Esophagus muscularis mucosa (tissue), 4 donors: ENCODE measurements at places on chromosomes 4 and X. TPM values are rescaled to one million over a fixed set of nuclear protein-coding genes. Genes with fewer than 3 reads are reported as not detected.

DNA sequence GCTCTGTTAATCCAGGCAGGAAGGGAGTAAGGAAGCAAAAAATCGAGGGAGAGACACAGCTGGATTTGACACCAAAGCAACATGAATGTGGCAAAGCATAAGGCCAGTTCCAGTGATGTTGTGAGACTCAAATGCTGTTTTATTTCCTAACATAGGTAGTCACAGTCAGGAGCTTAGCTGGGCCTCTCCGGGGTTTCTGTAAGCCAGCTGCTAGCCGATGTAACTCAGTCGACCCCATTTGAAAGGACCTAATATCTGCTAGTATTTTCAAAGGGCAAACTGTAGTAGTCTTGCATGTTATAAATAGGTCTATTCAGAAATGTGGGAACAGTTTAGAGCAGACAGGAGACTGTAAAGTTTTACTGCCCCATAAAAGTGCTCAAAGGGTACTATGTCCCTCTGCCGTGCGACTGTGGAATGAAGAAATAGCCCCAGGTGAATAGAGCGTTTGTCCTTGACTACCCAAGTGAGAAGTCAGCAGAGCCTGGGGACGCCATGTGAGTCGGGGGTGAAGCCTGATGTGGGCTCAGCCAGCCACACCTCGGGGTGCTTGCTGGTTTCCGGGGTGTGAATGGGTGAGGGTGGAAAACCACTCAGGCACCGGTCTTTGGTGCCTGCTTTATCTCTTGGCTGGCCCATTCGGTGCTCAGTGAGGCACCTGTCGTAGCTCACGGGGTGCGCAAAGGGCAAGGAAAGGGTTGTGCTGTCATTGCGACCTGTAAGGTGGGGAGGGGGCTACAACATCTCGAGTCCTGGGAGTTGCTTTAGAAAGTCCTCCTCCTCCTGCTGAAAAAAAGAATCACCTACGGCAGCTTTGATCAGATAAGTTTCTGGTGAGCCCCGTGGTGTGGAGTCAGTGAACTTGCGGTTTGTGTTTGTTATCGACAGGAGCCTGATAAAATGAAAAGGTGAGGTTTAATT is 745 bp downstream of the TRIM2 start:
- no peaks in the 10 kb centered on the region for H3K36me3 ChIP-seq
- H3K4me3 ChIP-seq = peak overlapping the region; percentile 26
- no peaks in the 10 kb centered on the region for H3K27me3 ChIP-seq
- peaks cover 5% of the 10 kb centered on the region for H3K4me1 ChIP-seq

DNA sequence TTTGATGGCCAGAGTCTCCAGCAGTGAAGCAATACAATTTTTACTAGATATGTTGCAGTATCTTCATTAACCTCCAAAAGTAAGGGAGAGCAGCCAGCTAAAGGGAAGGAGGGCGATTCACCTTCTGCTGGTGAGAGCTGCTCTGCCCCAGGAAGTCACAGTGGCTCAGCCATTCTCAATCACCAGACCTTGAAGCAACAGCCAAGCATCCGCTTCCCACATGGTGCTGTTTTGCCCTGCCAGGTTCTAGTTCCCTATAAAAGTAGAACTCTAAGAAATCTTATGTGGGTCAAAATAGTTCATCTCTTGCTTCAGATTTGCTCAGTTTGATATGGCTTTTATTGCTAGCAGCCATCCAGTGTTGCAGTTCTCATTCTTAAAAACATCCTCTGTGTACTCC is 166.8 kb downstream of the STIM2 start:
- no peak overlapping the region for H3K4me3 ChIP-seq
- H3K4me1 ChIP-seq = no peaks in the 10 kb centered on the region
- DNase-seq = no peak
- no peak overlapping the region for H3K27ac ChIP-seq

DNA sequence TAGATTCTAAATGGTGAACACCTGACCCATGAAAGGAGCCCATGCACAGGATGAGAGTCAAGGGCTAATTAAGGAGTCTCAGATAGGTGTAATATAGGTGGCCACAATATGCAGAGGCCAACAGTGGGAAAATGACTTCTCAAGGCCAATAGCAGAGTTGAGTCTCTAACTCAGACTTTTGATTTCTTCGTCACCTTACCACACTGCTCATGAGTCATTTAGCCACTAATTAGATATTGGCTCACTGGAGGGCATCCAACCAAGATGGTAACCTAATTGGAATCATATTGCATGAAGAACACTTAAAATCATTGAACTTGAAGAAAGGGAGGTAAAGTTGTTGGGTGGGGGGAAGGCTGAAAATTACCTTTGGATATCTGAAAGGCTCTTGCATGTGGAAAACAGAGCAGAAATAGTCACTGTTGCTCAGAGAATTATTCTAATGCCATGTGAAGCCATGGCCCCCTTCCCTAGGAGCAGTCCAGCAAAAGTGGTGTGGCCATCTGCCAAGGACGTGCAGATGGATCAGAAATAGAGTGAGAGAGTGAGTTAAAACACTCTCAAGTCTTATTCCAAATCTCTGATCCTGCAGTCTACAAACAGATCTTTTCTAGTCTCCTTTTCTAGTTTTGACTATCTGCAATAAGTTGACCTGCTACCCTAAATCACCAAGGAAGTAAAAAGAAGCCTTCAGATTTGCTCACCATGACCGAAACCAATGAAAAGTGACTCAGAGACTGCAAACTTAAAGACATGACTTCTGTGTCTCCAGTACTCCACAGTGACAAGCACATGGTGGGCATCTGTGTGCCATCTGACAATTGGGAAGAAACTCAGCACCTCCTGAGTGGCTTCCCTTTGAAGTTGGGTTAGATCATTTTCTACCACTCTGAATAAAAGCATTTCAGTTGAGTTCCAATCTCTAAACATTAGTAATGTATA is 93.9 kb upstream of the C1QTNF7 start:
- no peaks in the 10 kb centered on the region for H3K27me3 ChIP-seq
- no peak overlapping the region for H3K27ac ChIP-seq
- H3K36me3 ChIP-seq = no peaks in the 10 kb centered on the region
- DNase-seq = no peak

- H3K36me3 ChIP-seq = no peaks in the 10 kb centered on the region
- H3K4me3 ChIP-seq = no peak overlapping the region
- H3K27me3 ChIP-seq = no peaks in the 10 kb centered on the region
- H3K27ac ChIP-seq = no peak overlapping the region
- no peak for DNase-seq
- H3K4me1 ChIP-seq = no peaks in the 10 kb centered on the region
Measured at GRCh38 chrX:37672563-37672962, 13.0 kb upstream of the XK start.

The FGA gene
- total RNA-seq = not detected

The KCNE5 gene
- not detected for total RNA-seq

The CENPE gene
- 0.42 TPM for total RNA-seq
